Esophagus muscularis mucosa (tissue), 4 donors: ENCODE measurements at places on chromosomes 2 and 18. TPM values are rescaled to one million over a fixed set of nuclear protein-coding genes. Genes with fewer than 3 reads are reported as not detected.
A peak's percentile ranks its signal among the peaks of the same experiment; 100 is the strongest.

GRCh38 chr18:59986139-59986538 lies 86.3 kb downstream of the PMAIP1 start:
- DNase-seq, result no peak

DNA sequence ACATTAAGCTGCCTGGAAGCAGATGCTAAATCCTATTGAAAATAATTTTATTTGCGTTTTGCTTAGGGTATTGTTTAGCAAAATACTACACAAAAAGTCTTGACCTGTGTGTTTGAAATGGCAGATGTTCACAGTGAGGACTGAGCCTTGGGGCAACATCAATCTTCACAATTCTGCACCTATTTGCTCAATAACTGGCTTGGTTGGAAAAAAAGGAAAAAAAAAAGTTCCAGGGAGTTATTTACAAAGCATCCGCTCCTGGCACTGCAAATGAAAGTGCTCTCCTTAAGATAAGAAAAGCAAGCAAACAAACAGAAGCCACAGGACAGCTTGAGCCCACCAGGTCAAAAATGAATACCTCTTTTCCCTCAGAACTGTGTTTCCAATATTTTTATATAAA lies 77.7 kb downstream of the MAP2 start:
- no peak for DNase-seq

DNA sequence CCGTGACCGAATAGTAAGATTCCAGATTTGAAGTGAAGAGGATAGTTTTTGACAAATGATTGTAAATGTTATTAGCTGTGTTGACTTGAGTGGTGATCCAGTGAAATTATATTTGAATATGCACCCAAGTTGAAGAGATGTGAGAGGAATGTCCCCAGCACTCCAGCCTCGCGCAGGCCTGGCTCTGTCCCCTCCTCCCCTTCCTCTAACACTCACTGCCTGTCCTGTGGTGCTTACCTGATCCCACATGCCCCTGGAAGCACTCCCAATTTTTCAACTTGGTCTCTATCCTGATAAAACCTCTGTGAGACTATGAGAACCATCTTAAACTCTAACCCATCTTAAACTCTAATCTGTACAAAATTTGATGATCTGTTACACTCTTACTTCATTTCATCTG lies 154.7 kb upstream of the LRP1B start:
- DNase-seq, result no peak

DNA sequence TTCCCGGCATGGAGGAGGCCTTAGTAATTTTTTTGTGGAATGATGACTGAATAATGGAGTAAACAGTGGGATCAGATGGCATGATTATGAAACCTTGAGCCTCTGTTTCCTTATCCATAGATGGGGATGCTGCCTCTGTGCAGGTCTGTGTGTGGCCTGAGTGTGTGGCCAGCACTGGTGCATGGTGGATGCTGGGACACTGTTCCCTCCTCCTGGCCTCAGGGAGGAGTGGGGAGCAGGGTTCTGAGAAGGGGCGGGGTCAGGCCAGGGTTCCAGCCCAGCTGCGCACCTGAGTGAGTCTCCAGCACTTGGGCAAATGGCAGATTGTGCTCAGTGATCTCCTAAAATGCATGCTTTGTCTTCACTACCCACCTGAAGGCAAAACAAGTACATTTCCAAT lies 66.4 kb downstream of the DCDC2C start:
- no peak for DNase-seq

GRCh38 chr2:1405967-1406366 lies 7.3 kb upstream of the TPO start:
- no peak for DNase-seq

GRCh38 chr2:46010223-46010924 lies 286.8 kb upstream of the EPAS1 start:
- DNase-seq, result peak; percentile 64

Gene ZDBF2
- 12.5 TPM for total RNA-seq
